ENCODE measurements at places on chromosomes 1 and 21. TPM values are rescaled to one million over a fixed set of nuclear protein-coding genes. Genes with fewer than 3 reads are reported as not detected.

Gene CD160
- not detected for total RNA-seq

Gene PLD5
- not detected for total RNA-seq

DNA sequence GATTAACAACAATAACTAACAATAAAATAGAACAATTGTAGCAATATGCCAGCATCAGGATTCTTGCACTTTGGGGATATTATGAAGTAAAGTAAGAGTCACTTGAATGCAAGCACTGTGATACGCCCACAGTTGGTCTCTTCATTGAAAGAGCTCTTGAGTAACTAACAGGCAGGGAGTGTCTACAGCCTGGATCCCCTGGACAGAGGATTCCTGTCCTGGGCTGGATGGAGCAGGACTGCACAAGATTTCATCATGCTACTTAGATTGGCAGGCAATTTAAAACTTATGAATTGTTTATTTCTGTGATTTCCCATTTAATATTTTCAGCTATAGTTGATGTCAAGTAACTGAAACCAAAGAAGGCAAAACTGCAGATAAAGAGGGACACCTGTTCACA, 13.7 kb upstream of the KRTAP19-5 start:
- DNase-seq = no peak

Gene KCNH1
- total RNA-seq = not detected

Gene TMEM51
- 16.6 TPM for total RNA-seq

DNA sequence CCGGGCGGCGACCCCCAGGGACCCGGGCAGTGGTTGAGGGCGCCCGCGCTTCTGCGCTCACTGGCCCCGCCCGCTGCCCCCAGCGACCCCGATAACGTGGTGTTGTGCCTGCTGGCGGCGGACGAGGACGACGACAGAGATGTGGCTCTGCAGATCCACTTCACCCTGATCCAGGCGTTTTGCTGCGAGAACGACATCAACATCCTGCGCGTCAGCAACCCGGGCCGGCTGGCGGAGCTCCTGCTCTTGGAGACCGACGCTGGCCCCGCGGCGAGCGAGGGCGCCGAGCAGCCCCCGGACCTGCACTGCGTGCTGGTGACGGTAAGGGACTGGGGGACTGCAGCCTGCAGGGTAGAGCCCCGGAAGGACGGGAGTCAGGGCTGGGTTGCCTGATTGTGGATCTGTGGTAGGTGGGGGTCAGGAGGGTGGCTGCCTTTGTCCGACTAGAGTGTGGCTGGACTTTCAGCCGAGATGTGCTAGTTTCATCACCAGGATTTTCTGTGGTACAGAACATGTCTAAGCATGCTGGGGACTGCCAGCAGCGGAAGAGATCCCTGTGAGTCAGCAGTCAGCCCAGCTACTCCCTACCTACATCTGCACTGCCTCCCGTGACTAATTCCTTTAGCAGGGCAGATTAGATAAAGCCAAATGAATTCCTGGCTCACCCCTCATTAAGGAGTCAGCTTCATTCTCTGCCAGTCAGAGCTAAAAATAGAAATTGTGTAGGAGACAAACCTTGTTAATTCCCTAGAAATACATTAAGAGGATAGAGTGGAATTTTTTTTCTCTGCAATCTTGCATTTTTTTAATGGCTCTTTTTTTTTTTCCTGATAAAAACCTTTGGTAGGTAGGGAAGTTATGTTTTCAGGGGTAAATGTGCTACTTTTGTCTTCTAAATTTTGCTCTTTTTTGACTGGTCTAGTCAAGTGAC, 1.5 kb downstream of the GADD45A start:
- peak; percentile 91 for DNase-seq

Gene TNFRSF8
- 0.17 TPM for total RNA-seq

GRCh38 chr1:50322579-50322978, 100.7 kb downstream of the DMRTA2 start:
- no peak for DNase-seq

- no peak for DNase-seq
These were observed 234.6 kb upstream of the IRF2BP2 start for GRCh38 chr1:234844479-234845031.

DNA sequence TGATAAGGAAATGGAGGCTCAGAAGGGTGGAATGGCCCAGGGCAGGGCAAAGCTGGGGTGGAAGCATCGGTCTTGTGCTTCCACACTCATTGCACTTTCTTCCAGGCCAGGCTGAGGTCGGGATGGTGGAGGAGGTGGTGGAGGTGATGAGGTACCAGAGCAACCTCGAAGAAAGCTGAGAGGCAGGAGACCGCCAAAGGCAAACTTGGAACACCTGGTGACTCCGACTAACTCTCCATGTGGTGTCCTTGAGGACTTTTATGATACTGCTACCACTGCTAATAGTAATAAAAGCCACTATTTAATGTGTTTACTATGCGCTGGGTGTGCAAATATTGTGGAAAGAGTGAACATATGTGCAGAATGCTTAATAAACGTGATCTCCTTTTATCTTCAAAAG, 16.9 kb upstream of the BTG2 start:
- no peak for DNase-seq

Gene REG4
- not detected for total RNA-seq

DNA sequence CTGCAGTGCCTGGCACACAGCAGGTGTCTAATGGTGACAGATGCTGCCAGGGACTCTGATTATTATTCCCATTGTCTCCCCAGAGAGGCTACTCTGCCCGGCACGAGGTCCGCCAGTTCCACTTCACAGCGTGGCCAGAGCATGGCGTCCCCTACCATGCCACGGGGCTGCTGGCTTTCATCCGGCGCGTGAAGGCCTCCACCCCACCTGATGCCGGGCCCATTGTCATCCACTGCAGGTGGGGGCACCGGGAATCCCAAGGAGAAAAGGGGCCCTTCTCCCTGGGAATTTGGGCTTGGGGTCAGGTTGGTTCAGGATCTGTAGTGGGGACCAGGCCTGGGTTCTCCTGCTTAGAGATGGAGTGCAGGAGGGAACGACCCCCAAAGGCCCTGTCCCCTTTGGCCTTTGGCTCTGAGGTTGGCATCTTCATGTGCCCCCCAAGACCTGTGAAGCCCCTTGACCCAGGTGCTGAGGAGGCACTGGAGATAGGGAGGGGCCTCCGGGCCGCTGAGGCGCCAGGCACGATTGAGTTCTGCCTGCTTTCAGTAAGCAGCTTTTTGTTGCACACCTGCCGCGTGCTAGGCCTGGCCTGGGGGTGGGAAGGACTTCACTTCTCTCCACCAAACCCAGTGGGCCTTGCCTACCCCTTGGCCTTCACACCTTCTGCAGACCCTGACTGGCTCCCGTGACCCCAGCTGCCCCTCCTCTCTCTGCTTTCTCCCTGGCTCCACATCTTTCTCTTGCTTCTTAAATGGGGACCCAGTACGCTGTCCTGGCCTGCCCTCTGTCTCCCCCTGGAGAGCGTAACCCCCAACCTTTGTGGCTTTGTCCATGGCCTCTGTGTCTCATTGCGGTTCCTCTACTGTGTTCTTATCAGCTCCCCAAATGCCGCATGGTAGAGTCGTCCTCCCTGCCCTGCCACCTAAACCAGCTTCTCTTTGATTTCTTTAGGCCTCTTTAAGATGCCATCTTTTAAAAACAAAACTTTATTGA, 76.4 kb downstream of the PTPRU start:
- DNase-seq = no peak

Gene SPATA1
- 3.1 TPM for total RNA-seq

DNA sequence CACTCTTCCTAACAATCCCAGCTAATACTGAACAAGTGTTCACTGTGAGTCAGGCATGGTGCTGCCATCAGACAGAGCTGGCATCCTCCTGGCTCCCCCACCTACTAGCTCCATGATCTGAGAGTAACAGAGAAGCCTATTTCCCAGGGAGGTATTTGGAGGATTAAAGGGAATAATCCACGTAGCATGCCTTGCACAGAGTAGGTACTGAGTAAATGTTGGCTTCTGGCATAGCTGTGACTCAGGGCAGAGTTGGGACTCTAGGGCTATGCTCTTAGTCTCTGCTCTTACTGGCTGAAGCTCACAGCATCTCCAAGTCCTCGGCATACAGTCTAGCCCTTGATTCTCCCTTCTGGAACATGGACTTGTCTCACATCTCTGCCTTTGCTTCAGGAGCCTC, 8.2 kb downstream of the ARHGEF19 start:
- DNase-seq = no peak

Gene TNFSF4
- total RNA-seq = 0.89 TPM

DNA sequence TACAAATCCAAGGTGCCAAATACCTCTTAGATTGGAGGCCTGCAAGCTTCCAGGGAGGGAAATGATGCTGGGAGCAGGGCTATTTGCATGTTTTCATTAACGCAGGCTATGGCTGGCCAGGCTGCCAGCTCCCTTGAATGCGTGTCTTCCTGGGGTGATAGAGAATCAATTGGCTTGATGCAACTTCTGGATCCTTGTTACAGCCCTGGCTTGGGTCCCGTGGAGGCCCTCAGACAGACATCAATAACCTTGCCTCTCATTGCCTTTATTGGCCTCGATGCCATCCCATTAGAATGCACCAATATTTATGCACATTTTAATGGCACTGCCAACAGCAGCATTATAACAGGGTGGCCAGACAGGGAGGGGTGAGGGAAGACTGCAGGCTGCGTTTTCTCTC, 54.0 kb downstream of the TNR start:
- DNase-seq = no peak

- DNase-seq = no peak
These were observed 91.0 kb upstream of the PPM1J start for GRCh38 chr1:112806090-112806642.

Gene GPA33
- 0.22 TPM for total RNA-seq

Gene PBX1
- total RNA-seq = 29.6 TPM

Gene ASB17
- total RNA-seq = not detected

Gene RIMKLA
- total RNA-seq = 4.9 TPM

GRCh38 chr1:91944087-91944486, 5.1 kb upstream of the BRDT start:
- no peak for DNase-seq

DNA sequence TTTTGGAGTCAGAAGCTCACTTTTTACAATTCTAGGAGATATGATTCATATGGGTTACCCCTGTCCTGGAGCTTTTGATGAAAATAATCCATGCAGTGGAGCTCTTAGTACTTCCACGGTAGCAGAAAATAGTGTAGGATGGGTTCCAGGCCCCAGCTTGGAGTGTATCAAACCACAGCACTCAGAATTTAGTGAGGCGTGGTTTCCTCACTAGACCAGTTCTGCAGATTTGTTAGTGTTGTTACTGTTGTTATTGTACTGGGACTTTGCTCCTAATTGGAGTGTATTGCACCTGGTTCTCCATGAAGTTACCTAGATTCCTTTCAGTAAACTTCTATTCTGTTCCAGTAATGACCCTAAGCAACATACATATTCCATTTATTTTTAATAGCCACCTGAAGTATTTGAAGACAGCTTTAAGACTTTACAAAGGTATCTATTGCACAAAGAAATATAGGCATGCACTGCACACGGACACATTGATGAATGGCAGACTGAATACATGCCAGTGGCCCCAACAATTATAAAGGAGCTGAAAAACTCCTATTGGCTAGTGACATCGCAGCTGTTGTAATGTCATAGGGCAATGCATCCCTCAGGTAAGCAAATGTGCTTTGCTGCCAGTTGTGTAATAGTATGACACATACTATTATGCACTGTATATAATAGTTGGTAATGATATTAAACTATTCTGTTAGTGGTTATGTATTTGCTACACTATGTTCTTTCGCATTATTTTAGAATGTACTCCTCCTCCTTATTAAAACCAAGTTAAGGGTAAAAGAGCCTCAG, 1058.0 kb downstream of the KCNT2 start:
- no peak for DNase-seq

DNA sequence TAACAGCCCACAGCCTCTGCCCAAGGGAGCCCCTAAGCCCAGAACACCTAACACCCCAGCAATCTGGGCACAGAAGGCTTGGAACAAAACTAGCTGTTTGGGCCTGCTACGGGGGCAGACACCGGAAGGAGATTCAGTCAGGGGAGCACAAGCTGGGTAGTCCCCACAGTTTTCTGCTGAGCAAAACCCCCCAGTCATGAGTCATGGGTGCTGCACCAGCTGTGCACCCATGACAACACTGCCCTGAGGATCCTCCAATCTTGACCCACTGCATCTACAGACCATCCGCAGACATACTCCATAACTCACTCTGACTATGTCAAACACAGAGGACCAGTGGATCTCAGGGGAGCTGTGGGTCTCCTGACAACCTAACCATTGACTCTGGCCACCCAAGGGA, 105.1 kb downstream of the LRIG2 start:
- DNase-seq = no peak

GRCh38 chr1:19310720-19311502, 1.0 kb downstream of the AKR7A2 start:
- DNase-seq = no peak

DNA sequence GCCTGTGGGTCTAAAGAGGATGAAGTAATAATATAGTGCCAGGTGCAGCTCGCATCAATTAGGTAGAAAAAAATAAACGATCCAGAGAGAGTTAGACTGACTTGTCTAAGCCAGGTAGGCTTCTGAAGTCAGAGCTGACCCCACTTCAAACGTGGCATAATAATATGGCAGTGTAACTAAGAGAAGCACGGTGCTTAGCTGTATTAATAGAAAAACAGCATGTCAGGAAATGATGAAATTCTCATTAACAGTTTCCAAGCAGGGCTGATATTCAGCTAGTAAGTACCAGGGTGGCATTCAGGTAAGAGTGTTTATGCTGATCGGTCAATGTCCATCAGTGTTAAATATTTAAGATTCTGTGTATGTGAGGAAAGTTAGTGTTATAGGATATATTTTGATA, 145.8 kb upstream of the SAMSN1 start:
- no peak for DNase-seq

Gene C1orf116
- total RNA-seq = 3.6 TPM

Gene GRIK3
- total RNA-seq = not detected

DNA sequence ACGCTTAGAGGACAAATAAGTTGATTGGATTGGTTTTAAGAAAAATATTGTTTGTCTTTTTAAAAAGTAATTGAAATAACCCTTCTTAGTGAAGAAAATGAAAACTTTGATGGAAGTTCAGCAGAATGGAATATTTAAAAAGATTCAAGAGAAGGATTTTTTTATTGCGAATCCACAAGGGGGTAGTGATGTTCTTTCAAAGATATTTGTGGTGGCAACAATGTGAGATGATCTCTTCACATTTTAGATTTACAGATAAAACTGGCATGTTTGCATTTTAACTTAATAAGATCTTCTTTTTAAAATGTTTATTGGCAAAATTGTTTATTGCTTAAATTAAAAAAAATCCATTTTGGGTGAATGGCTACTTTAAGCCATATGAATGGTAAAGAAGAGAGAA, 8.9 kb downstream of the CAMTA1 start:
- DNase-seq = peak; percentile 26

GRCh38 chr1:200442537-200443156, 32.8 kb upstream of the ZNF281 start:
- DNase-seq = no peak
